Activated CD4-positive, alpha-beta T cell treated with anti-CD3 and anti-CD28 coated beads, Interleukin-10, Interleukin-2, amounts not matched to agents 100 ng/mL and 50 ng/mL, durations not matched to agents 16 hours and 8 hours (primary cell): ENCODE measurements at places on chromosomes 11 and 22.
A peak's percentile ranks its signal among the peaks of the same experiment; 100 is the strongest.

GRCh38 chr22:46067159-46068111, 82.9 kb upstream of the PPARA start:
- DNase-seq = no peak

DNA sequence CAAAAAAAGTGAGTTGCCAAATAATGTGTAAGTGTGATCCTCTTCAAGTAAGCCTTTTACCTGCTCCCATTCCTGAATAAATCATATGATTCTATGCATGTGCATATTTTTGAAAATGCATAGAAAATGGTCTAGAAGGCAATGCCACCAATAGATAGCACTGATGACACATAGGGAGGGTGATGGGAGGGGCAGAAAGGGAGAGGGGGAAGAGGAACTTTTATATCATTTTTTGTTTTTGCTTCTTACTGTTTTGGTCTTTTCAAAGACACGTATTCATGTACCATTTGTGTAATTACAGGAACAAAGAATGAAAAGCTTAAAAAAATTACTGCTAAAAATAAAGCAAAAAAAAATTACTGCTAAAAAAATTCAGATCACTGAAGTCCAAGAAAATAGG, 60.8 kb downstream of the C11orf58 start:
- DNase-seq = no peak

DNA sequence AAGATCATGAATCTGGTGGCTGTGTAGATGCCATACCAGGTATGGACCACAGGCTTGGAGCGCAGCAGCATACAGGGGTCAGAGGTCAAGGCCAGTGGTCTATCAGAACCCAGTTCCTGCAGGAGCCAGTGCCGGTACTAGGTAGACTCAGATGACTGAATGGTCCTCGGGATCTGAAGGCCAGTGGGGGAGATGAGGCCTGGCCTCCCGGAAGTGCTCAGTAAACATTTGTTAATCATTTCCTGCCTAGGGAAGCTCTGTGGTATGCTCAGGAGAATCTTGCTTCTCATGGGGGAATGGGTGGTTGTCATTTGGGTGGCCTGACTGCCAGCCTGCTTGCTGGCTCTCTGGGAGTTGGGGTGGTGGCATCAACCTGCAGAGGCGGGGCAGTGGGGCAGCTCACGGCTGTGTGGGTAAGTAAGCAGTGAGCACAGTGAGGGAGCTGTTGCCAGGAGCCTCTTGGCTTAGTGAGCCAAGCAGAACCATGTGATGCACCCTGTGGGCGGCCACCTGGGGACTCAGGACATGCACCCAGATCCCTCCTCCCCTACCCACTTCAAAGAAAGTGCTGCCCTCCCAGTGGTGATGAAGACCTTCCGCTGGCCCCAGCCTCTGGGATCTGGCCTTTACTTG, 33.0 kb downstream of the PTPRJ start:
- peak; percentile 90 for DNase-seq

DNA sequence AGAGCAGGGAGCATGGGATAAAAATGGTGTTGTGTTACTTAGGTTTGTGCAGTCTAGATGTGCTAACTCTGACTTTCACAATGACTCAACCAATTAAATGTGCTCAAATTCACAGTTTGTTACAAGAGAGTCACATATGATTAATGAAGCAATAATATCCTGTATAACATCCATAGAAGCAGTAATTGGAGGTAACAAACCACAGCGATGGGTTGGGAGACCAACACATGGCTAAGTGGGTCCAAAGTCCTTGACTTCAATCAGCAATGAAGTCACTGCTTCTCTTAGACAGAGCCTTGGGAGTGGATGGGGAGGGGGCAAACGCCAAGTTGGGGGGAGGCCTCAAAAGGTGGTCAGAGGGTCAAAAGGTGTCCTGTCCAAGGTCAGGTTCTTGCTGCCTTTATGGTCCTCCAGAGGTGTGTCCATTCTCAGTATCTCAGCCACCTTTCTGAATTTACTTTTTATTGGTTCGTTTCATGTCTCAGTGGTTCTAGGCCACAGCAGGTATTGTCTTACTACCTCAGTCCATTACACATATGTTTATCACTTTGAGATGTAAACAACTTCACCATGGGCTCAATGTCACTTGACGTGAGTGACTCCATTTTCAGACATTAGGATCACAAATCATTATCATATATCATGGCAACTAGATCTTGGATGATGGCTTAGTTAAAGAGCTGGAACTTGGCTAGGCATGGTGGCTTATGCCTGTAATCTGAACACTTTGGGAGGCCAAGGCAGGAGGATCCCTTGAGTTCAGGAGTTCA, 32.4 kb downstream of the SLN start:
- no peak for DNase-seq

GRCh38 chr22:45228401-45228754, 12.3 kb downstream of the KIAA0930 start:
- DNase-seq = no peak

- no peak for DNase-seq
These were observed 72.9 kb downstream of the NAT10 start for GRCh38 chr11:34178209-34178821.

DNA sequence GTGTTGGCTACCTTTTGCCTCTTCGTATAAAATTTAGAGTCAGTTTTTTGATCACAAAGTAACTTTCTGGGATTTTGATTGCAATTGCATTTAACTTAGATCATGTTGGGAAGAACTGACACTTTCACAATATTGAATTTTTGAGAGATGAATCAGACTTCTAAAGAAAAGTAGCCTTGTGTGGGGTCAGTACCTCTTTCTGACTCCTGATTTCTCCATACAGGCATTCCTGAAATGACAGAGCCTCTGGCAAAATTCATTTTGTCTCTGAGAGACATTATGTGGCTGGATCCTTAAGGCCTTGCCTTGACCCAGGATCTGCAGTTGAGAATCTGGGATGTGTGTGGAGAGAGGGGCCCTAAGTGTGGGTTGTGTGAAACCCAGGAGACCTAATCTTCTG, 37.8 kb downstream of the PPFIBP2 start:
- DNase-seq = no peak

DNA sequence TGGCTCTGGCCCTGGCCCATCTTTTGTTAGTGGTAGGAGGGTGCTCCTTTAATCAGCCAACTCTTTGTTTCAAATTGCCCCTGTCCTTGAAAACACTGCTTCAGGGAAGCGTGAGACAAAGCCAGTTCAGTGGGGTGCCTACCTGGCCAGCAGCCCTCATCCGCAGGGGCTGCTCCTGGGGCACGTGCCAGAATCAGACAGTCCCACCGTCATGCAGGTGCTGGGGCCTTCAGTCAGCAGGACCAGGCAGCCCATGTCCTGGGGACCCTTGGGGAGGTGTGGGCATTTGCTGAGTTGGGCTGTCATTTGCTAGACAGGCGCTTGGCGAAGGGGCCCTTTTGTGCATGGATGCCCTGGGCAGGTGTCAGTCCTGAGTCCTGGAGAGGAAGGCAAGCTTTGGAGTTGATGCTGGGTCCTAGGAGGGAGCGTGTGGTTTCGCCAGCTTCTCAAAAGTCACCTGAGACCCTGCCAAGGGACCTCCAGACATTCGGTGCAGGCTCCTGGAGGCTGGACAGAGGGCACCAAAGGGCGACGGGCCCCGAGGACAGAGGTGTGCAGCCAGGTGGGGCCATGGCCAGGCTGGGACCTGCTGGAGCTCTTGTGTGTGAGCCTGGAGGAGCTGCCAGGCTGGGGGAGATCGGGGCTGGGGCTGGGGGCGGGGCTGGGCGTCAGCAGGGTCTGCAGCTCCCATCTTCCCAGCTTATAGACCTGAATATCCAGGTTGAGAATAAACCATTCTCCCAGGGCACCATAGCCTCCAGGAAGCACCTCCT, 15.0 kb upstream of the RTN4R start:
- no peak for DNase-seq

GRCh38 chr11:120554766-120555432, 43.4 kb downstream of the GRIK4 start:
- no peak for DNase-seq

DNA sequence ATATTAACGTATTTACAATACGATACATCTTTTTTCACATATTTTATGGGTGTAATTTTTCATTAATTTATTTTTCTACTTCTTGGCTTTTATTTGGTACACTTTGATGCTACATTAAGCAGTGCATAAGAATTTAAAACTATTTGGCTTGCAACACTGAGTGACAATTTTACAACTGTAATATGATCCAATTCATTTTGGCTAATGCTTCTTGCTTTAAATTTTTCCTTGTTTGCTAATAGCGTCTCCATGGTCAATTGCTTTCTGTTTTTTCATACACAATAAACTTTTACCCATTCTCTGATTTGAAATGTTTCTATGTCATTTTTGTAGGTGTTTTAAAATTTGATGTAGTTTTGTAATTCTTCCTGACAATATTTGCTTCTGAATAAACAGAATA, 773.2 kb downstream of the FAM181B start:
- DNase-seq = no peak

DNA sequence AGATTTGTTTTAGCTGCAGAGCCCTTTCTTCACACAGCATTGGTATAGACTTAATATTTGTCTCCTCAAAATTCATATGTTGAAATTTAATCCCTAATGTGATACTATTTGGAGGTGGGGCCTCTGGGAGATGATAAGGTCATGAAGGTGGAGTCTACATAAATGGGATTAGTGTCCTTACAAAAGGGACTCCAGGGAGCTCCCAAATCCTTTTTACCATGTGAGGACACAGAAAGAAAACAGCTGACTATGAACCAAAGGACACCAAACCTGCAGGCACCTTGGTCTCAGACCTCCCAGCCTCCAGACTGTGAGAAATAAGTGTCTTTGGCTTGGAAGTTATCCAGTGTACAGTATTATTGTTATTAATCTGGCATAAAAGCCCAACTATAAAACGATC, 10.2 kb downstream of the SLC35F2 start:
- no peak for DNase-seq

- no peak for DNase-seq
These were observed 16.2 kb upstream of the EIF4G2 start for GRCh38 chr11:10824888-10825287.

- DNase-seq = no peak
These were observed 51.4 kb downstream of the JAM3 start for GRCh38 chr11:134120143-134120850.

DNA sequence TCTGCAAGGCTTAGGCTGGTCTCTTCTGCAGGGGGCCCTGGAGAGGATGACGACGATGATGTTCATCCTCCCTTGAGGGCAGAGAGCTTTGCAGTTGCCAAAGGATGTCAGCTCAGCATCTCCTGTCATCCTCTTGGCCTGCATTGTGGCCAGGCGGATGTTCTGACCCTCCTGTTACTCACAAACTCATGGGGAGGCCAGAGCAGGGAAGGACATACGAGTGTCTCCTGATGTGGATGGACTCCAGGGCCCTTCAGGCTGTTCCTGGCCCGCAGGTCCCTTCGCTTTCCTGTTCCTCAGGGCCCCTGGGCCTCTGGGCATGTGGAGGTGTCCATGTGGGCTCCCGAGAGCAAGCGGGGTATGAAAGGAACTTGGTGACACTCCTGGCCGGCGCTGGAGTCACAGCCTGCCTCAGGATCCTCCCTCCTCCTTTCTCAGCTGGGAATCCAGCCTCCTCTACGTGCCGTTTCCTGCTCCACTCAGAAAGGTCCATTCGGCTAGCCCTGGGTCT, 8.5 kb downstream of the ADORA2A start:
- no peak for DNase-seq

GRCh38 chr11:114348200-114349191, 51.8 kb downstream of the C11orf71 start:
- peak; percentile 54 for DNase-seq

GRCh38 chr11:7672276-7672959, 882 bp downstream of the CYB5R2 start:
- no peak for DNase-seq

GRCh38 chr11:61266602-61267001, 25.6 kb downstream of the PGA5 start:
- DNase-seq = no peak

DNA sequence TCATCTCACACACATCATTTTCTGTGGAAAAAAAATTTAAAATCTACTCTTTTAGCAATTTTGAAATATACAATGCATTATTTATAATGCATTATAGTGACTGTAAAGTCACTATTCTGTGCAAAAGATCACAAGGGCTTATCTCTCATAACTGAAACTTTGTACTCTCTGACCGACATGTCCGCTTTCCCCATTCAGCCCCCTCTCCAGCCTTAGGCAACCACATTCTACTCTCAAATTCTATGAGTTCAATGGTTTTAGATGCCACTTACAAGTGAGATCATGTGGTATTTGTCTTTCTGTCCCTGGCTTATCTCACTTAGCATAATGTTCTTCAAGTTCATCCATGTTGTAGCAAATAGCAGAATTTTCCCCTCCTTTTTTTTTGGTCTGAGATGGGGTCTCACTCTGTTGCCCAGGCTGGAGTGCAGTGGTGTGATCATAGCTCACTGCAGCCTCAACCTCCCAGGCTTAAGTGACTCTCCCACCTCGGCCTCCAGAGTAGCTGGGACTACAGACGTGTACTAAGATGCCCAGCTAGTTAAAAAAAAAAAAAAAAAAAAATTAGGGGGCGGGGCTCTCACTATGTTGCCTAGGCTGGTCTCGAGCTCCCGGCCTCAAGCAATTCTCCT, 44.5 kb downstream of the SYN3 start:
- no peak for DNase-seq

- no peak for DNase-seq
These were observed 14.5 kb downstream of the DGCR2 start for GRCh38 chr22:19107730-19108074.

DNA sequence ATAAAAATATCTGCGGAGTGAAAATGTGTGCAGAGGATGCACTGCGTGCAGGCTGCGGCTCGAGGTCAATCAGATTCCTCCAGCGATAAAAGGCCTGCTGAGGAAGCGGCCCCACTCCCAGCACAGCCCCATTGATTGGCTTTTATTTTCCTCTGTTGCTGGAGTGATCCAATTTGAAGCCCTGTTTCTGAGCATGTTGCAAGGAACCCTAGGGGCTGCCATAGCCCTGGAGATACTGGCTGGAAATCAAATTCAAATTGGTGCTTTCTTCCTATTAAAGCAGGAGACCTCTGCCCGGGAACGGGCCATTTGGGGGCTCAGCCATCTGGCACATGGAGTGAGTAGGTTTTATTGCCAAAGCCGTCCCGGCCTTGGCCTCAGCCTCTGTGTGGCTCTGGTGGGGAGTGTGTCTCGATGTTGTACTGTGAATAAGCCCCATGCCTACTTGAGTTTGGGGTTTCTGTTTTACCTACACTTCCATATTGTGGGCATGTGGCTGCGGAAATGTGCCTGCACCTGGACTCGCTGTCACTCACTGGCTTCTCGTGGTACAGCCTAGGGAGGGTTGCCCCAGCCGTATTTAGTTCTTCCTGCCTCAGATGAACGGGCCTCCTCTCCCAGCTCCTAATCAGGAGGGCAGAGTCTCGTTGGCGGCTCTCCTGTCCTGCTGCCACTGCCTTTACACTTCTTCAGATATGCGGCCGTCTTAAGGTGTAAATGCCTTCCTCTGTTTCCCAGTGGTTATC, 25.6 kb downstream of the PARVB start:
- DNase-seq = no peak

DNA sequence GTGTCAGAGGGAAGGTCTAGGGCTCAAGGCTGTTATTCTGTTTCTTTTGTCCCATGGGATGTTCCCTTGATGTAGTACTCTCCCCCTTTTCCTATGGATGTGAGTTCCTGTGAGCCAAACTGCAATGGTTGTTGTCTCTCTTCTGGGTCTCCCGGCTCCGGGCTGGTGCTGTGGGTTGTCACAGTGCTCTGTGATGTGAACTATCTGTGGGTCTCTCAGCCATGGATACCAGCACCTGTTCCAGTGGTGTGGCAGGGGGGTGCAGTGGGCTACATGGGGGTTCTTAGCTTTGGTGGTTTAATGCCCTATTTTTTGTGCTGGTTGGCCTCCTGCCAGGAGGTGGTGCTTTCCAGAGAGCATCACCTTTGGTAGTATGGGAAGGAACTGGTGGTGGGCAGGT, 941.1 kb downstream of the KCNA4 start:
- no peak for DNase-seq

GRCh38 chr22:28027453-28028448, 108.7 kb upstream of the PITPNB start:
- no peak for DNase-seq

GRCh38 chr11:725624-726202, 19.7 kb downstream of the EPS8L2 start:
- DNase-seq = no peak
